ENCODE measurements at places on chromosomes 6 and 20.

GRCh38 chr6:100372326-100373091 is 92.2 kb downstream of the SIM1 start:
- DNase-seq: no peak

- no peak for DNase-seq
These were observed 22.3 kb upstream of the RPP40 start for GRCh38 chr6:5025911-5026819.

DNA sequence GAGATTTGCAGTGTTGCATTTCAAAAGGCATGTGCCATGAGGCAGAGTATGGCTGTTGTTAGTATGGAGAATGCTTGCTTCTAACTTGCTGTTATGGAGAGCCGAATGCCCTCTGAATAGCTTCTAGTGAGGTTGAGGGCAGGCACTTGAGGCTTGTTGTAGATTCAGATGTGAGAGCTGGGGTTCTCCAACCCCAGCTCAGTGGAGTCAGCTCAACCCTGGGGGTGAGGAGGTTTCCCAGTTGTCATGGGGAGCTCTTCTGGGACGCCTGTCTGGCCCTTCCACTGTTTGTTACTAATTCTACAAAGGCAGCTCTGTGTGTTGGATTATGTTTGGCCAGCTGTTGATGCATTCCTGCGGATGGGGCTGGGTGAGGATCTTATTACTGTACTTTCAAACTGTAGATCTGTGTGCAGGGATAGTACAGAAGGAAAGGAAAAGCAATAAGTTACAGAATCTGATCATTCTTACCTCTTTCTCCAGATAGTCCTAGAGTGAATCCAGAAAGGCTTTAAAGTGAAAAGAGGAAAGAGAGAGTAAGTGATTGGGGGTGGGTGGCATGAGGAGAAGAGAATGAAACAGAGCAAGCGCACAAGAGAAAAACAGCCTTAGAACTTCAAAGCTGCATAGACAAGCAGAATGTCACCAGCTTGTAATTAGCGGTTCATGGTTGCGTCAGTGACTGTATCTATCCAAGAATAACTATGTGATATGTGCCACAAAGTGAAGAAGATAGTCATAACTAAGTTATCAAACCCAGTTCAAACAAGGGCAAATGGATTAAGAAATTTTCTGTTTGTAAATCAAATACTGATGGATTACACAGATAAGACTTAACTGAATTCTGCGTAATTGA is 148.7 kb downstream of the PRL start:
- no peak for DNase-seq

GRCh38 chr6:39927159-39927558 is 7.1 kb downstream of the MOCS1 start:
- DNase-seq: no peak

GRCh38 chr20:60139663-60140446 is 181.6 kb downstream of the CDH26 start:
- DNase-seq: no peak

- no peak for DNase-seq
These were observed 34.8 kb upstream of the PSMF1 start for GRCh38 chr20:1083431-1084080.

- DNase-seq: no peak
These were observed 384.6 kb downstream of the CDKAL1 start for GRCh38 chr6:20918868-20919267.

DNA sequence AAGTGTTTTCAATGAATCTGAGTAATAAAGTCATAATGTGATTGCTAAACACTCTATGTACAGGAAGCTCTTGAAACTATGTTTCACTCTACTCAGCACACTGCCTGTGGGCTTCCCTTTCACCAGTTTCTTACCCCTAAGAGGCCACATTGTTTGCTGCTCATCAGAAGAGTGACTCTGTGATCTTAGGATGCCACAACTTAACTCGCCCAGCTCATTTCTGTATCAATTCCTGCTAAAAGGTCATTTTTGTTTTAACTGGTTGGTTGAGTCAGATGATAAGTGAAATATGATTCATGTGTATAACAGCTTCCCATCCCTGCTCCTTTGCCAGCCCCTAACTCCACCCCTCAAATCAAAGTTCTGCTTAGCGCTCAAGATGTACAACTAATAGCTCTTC is 9.8 kb upstream of the NDUFAF4 start:
- no peak for DNase-seq

- no peak for DNase-seq
These were observed 444.2 kb downstream of the HTR1B start for GRCh38 chr6:77019081-77019480.

- DNase-seq: no peak
These were observed 46.3 kb upstream of the ENTPD6 start for GRCh38 chr20:25148982-25149846.

GRCh38 chr6:128822271-128822670 is 60.7 kb upstream of the LAMA2 start:
- no peak for DNase-seq

DNA sequence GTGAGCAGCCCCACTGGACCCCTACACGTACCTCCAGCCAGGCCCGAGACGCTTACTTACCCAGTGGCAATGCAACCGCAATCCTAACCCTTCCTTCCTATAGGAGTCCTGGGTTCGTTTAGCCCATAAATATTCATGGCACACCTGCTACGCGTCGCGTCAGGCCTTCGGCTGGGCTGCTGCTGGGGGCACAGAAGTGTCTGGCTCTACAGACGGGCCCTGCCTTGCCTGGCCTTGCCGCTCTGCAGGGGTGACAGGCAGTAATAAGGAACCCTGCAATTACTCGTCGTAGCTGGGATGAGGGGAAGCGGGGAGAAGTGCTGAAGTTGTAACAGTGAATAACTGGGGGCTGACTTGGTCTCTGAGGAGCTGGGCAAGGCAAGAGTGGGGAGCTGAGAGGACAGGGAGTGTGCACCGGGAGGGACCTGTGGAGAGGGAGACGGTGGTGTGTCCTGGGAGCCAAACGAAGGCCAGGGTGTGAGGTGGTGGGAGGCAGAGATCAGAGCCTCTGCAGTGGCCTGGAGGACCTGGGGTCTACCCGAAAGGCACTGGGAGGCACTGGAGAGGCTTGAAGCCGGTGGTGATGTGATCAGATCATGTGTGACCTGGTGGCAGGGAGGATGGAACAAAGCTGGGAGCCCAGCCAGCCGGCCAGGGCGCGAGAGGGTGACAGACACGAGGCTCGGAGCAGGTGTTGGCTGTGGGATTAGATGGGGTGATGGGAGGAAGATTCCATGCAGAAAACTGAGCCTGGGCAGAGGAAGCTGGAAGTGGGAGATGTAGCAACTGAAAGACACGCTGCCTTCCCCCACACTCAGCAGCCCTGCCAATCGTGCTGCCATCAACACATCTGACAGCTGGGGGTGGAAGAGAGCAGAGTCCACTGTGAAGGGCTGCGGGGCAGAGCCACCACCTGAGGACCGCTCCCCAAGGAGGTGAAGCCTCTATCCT is 36.4 kb downstream of the PSMG4 start:
- no peak for DNase-seq

DNA sequence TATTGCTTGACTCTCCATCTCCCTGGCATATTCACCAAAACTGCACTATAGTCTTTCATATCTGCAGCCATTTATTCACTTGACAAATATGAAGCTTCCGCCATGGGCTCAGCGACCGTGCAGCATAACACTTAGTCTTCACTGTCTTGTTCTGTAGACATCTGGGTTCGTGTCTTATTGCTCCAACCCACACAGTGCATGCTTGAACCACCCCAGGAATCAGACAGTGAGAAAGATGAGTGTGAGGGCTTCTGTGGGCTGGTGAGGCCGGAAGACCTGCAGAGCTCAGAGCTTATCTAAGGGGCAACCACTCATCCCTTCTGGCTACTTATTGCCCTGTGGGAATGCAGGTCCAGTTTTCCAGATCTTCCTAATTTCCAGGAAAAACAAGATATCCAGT is 19.9 kb upstream of the FAM50B start:
- no peak for DNase-seq

GRCh38 chr6:167735951-167736288 is 90.8 kb upstream of the AFDN start:
- DNase-seq: no peak

DNA sequence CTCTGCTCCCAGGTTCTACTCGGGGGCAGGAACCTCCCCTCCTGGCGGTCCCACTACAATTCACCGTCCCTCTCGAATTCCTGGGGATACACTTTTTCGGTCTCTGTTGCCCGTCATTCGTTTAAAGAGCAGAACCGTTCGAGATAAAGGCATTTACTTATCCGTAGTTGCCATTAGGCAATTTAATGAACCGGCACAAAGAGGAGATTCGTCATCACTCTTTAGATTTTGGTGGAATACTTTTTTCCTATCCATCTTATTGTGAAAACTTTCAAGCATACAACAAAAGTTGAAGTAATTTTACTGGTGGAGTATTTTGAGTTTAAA is 1.2 kb upstream of the CD24 start:
- DNase-seq: no peak

- DNase-seq: no peak
These were observed 102.7 kb upstream of the QKI start for GRCh38 chr6:163311830-163312229.

DNA sequence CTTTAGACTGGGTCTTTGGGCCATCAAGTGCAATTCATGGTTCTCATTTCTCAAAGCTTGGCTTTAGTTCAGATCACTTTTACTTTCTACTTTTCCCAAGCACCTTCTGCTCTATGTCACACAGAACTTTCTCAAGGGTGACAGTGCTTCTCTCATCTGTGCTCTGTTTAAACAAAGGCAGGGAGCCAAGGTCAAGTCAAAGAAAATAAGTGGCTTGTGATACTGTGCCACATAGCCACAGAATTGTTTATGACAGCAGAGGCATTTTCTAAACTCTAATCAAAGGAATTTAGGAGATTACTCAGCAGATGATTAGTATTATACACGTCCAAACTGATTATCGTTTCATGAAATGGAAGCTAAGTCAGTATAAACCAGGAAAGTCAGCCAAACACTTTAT is 348.0 kb downstream of the HDGFL1 start:
- no peak for DNase-seq

DNA sequence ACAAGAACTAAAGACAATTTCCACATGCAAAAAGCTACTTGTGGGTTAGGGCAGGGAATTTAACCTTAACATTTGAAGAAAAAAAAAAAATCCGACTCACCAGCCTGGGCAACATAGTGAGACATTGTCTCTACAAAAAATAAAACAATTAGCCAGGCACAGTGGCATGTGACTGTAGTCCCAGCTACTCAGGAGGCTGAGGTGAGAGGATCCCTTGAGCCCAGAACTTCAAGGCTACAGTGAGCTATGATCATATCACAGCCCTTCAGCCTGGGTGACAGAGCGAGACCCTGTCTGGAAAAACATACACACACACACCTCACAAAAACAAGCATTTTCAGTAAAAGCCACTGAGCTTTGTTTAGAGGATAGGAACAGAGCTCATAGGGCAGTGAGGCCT is 56.2 kb downstream of the ARHGAP18 start:
- DNase-seq: no peak

GRCh38 chr6:87237804-87238203 is 82.4 kb downstream of the ZNF292 start:
- no peak for DNase-seq

- no peak for DNase-seq
These were observed 284.1 kb upstream of the PLN start for GRCh38 chr6:118263921-118264486.

GRCh38 chr6:113870917-113871316 is 13.8 kb downstream of the MARCKS start:
- no peak for DNase-seq

GRCh38 chr6:81792826-81793225 is 40.3 kb upstream of the TENT5A start:
- DNase-seq: no peak

- no peak for DNase-seq
These were observed 42.3 kb downstream of the QRSL1 start for GRCh38 chr6:106671651-106672050.

- no peak for DNase-seq
These were observed 8.4 kb downstream of the CYP21A2 start for GRCh38 chr6:32046450-32047083.

DNA sequence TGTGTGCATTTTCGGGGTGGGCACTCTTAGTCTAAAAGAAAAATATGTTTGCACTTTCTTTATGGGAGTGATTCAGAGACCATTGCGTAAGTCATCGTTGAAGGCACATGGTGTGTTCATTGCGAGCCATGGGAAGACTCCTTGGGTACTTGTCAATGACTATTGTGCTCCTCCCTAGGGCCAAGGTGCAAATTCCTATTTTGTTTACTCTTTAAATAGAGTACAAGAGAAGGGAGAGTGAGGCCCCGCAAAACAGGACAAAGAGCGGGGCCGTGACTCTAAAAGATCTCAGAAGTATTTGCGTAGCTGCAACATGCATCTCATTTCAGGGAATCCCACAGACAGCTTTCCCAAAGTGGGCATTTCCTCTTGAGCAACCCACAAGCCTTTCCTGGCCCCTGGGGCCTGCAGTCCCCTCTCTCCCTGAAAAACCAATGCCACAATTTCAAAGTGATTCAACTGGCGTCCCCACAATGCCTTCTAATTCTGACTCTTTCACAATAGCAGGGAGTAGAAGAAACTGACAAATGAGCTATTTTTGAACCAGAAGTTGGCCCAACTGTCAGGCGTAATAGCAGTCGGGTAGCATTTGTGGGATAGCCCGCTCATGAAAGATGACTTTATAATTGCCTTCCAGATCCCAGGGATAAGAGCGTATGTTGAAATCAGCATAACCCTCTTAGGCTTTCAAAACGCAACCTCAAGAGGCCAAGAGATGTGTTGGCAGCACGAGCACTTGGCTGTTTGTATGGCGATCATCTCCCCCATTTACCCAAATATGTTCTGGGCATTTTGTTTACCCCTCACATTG is 277.9 kb upstream of the BMP2 start:
- no peak for DNase-seq

DNA sequence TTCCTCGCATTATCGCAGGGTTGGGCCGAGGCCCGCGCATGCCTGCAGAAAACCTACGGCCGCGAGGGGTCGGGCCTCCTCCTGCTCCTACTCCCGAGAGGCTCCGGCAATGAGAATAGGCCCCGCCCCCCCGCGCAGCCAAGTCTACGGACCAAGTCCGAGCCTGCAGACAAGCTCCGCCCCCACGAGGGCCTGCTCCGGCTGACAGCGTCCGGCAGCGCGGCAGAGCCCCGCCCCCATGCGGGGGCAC is 3.1 kb upstream of the GPSM3 start:
- DNase-seq: peak; percentile 89

- DNase-seq: no peak
These were observed 403.3 kb downstream of the TAF4 start for GRCh38 chr20:61662226-61662967.

- no peak for DNase-seq
These were observed 57.0 kb downstream of the TULP4 start for GRCh38 chr6:158369241-158369640.

DNA sequence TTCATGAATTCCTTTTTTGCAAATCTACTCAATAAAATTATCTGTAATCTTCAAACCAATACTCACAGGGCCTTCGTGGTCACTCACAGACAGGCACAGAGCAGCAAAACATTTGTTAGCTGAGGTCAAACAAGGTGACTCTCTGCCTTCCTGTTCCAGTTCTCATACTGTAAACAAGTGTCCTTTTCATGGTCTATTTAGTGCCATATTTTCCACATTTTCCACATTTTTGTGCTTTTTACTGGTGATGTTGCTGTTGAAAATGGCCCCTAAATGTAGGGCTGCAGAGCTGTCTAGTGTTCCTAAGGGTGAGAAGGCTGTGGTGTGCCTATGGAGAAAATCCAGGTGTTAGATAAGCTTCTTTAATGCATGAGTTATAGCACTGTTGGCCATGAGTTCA is 133.1 kb upstream of the COL21A1 start:
- DNase-seq: no peak

- no peak for DNase-seq
These were observed 55.6 kb downstream of the KLHL32 start for GRCh38 chr6:96980142-96980541.

GRCh38 chr6:100427452-100427851 is 37.3 kb downstream of the SIM1 start:
- no peak for DNase-seq

- DNase-seq: no peak
These were observed 45.1 kb downstream of the TRERF1 start for GRCh38 chr6:42406306-42407280.
